ENCODE measurements at places on chromosomes 6 and 20.

DNA sequence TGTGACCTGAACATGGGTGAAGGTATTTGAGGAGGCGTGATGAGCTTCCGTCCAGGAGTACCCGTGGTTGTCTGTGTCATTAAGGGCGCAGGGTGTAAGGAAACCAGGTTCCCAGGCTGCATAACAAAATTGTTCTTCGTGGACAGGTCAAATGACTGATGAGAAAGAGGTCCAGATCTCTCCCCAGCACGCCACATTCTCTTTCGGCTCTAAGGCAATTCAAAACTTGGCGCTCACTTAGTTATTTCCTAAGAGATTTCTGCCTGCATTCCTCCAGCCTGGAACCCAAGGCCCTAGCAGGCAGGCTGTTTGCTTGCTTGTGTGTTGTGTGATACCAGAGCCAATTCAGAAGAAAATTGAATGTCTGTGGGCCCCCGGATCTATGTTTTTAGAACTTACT, 139.9 kb downstream of the AGPAT4 start:
- no peak for DNase-seq

DNA sequence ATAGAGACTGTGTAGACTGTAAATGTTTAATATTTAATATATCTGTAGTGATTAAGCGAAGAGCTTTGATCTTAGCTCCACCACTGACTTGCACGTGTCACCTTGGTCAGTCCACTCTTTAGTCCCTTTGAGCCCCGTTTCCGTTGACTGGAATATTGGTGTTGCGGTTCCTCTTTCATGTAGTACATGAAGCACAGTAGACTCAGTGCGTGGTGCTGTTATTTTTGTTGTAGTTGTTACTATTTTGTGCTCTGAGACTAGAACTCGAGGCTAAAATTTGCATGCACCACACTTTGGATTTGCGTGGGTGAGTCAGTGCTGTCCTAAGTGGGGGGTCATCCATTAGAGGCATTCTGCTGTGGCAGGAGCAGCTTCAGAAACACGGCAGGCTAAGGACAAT, 291.4 kb downstream of the QKI start:
- DNase-seq, result no peak

DNA sequence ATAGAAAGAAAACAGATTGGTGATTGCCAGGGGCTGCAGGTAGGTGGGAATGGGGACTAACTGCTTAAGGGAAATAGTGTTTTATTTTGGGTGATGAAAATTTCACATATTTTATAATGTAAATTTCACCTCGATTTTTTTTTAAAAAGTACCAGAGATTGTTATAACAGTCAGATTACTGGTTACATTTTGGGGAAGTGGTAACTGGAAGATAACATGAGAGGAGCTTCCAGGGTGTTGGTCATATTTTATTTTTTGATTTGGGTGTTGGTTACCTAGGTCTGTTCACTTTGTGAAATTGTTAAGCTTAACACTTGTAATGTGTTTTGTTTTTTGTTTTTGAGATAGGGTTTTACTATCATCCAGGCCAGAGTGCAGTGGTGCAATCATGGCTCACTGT, 17.2 kb upstream of the CRIP3 start:
- no peak for DNase-seq

- DNase-seq, result no peak
Observed at GRCh38 chr6:38503032-38503773, 136.5 kb downstream of the BTBD9 start.

DNA sequence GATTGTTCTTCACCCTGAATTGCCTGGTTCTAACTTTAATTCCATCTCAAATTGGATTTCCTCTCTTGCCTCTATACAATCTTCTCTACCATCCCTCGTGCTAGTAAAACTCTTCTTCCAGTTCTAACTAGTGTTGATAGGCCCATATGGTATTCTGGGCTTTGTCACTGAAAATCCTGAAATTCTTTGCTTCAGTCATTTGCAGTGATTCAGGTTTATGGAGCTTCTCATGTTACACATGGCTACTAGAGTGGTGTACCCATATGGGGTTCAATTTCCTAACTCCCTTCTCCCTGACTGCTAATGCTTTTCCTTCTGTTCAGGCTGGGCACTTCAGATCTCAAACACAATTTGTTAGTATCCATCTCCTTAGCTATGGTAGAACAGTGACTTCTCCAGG, 956.6 kb downstream of the KIF16B start:
- no peak for DNase-seq

GRCh38 chr20:63500902-63501817, 2.3 kb upstream of the EEF1A2 start:
- DNase-seq, result no peak

DNA sequence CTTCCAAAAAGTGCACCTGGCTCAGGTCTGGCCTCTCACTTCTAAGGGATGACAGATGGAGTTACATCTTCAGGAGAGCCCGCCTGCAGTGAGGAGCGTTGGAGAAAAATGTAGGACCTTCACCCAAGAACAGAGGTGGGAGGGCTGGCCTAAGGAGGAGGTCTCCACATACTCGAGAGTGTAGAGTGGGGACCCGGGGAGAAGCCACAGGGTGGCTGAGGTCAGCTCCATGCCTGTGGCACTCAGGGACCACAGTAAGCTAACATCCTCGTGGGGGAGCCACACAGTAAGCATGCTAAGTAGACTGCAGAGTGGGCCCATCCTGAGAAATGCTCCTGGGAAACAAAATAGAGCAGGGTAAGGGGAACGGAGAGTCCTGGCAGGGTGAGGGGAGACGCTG, 24.0 kb downstream of the AAR2 start:
- no peak for DNase-seq

GRCh38 chr6:139373154-139373927, 1.1 kb downstream of the CITED2 start:
- DNase-seq, result peak; percentile 51

DNA sequence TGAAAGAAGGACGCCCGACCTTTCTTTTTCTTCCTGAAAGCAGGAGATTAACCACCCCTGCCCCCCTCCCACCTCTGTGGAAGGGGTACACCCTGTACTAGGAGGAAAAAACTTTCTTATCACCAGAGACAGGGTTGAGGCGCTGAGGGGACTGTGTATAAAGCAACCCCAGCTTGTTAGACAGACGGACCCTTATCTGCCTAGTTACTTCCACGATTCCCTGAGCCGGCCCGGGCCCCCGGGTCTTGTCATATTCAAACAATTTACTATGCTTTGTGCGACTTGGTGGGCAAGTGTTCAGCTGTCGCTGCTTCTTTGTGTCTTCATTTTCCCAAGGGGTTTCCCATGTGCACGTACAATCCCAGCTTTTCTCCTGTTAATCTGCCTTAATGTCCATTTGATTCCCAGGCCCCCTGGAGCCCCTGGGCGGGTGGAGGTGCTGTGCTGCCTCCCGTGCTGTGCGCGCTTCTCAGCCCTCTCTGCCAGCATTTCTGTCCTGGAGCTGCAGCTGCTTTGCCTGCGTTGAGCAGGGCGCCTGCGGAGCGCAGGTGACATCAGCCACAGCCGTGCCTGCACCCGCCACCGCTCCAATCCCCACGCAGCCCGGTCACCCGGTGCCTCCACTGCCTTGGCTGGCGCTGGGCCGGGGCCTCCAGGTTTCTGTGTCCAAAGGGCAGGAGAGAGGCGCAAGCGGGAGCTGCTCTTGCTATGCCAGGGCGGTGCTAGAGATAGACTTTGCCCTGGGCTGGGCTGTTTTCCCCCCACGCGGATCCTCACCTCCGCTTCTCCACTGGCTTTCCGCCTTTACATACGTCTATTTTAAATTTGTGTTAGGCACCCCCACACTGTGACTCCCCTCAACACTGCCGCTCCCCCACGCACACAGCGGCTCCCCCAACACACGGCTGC, 96.2 kb downstream of the TTLL2 start:
- DNase-seq, result no peak

GRCh38 chr20:43833511-43834395, 80.9 kb upstream of the TOX2 start:
- DNase-seq, result no peak

GRCh38 chr20:3842348-3842930, 4.2 kb upstream of the MAVS start:
- DNase-seq, result no peak

- no peak for DNase-seq
Observed at GRCh38 chr6:29520232-29520631, 32.5 kb upstream of the MAS1L start.

Data from stimulated activated CD4-positive, alpha-beta T cell treated with anti-CD3 and anti-CD28 coated beads, TNF-alpha, amount 100 ng/mL, for 1 hour (primary cell).